ENCODE measurements at places on chromosomes 6 and 20.

- DNase-seq = no peak
These were observed 5.2 kb upstream of the TRIB3 start for GRCh38 chr20:375265-375889.

GRCh38 chr20:62778058-62778457 lies 18.2 kb upstream of the MRGBP start:
- DNase-seq = no peak

DNA sequence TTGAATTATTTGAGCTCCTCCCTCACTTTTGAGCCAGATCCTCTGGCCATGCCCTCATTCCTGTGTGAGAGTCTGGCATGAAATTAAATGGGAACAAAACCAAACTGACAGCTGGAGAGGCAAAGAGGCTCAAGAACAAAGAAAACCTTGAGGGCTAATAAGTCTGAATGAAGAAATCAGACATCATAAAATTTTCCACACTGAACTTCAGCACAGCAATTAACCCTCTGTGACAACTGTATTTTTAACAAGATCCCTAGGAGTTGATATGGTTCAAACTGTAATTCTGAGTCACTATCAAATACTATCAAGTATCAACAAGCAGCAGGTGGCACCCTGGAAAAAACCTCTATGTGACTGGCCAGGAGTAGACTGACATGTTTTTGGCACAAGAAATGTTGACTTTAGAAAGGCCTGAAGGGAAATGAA lies 109.4 kb upstream of the EMILIN3 start:
- no peak for DNase-seq

DNA sequence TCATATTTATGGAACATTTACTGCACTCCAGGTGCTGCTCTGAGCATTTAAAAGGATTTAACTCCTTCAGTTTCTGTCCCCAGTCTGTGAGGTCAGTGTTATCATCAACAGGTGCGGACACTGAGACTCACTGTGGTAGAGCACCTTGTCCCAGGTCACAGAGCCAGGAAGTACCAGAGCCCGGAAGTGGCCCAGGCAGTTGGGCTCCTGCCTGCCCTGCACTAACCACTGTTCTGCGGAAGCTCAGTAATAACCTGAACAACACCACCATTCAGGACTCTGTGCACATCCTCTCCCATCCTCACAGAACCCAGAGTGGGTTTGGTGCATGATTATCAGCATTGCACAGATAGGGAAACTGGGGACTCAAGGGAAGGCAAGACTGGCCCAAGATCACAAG lies 16.8 kb upstream of the SIRPG start:
- DNase-seq = peak; percentile 33

DNA sequence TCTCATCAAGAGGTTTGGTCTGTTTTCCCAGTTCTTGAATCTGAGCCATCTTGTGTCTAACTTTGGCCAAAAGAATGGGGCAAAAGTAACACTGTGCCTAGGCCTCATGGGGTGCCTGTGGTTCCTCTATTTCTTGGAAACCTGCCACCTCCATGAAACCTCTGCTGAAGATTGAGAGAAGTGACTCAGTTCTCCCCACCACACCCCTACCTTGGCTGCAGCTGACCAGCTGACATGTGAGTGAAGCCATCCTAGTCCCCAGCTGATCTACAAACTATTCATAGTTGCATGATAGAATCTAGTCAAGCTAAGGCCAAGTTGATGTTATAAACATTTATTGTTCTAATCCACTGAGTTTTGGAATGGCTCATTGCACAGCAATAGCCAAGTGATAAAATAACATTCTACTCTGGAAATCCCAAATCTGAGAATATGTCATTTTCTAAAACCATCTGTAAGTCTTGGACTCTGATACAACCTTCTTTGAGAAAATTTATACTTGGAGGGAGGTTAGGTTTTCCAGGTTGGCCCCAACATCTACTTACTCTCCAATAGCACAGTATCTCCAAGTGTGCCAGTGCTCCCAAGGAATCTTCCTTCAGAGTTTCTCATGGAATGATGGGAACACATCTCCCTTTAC lies 107.0 kb upstream of the SMLR1 start:
- DNase-seq = no peak

- peak; percentile 49 for DNase-seq
These were observed 728 bp downstream of the ITPR3 start for GRCh38 chr6:33621711-33622388.

DNA sequence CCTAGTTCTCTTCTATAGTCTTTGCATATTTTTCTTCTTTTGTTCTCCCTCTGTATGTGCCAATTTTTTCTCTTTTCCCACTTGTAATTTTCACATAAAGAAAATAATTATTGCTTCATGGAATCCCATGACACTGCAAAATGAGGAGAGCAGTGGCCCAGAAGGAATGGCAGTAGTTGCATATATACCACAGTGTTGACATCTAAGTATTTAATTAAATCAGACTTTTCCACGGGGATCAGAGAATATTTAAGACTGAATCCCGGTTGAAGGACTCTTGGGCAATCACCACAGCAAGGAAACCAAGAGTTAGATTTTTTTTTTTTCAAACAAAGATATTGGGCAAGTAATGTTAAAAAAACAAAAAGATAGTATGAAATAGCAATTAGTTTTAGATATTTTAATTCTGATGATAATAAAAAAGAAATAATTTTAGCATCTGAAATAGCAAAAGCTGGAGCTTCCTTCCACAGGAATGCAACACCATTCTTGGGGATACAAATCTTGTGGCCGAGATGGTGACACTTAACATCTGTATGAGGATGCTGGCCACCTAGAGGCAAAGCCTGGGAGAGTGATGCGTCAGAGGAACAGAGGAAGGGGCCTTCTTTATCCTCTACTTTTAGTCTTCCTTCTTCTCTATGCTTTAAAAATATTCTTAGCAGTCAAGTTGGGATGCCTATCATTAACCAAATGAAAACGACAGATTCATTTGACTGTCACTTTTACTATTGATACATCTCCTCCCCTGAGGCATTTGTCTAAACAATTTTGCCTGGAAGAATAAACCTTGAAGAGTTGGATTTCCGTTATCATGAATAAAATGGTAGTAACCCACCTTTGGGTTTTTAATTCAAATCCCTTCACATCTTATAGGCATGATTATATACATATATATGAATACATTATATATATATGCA lies 356.2 kb downstream of the GJA1 start:
- no peak for DNase-seq

DNA sequence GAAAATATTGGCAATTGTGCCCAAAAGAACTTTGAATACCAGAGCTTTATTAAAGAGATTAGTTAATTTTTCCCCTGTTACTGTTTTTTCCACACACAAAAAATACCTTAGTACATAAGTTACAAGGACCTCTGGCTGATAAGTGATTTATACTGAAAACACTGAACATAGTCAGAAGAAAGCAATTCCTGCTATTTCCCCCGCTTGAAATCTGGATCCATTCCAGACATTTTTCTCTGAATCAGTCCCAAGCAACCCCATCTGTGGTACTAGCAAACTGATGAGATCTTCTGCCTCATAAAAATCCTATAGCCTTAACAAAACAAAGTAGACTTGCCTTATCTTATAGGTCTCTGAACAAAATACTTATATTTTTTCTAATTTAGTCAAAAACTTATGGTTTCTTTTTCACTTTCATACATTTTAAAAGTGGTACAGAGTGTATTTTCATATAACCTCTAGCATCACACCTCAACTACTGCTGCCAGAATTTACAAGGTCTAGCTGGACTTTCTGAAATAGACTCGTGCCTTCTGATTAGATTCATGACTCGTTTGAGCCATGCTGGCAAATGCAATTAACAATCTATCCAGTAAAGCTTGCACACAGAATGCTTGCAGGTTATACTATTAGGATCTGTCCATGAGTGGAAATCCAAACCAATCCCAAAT lies 111.9 kb downstream of the TBX18 start:
- DNase-seq = no peak

- DNase-seq = no peak
These were observed 184.9 kb downstream of the TINAG start for GRCh38 chr6:54493138-54493537.

- DNase-seq = no peak
These were observed 7.2 kb downstream of the LPIN3 start for GRCh38 chr20:41347523-41348429.

DNA sequence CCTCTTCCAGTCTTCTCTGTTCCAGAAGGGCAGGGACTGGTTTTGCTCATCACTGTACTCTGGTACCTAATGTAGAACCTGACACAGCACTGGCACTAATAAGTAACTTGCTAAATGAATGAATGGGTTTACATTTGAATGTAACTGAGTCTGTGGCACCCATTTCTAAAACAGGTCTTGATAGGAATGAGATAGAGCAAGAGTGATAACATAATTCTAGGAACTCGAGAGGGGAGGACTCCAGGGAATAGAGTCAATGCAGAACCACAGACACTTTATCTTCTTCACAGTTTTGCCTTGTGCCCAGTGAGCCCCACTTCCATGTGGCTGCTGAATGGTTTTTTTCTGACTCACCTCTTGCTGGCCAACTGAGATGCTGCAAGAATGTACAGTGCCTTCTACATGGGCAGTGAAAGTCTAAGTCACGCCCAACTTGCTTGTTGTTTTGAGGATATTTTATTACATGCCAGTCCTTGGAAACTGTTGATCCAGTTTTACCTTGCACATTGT lies 61.1 kb downstream of the TBC1D7 start:
- DNase-seq = no peak

DNA sequence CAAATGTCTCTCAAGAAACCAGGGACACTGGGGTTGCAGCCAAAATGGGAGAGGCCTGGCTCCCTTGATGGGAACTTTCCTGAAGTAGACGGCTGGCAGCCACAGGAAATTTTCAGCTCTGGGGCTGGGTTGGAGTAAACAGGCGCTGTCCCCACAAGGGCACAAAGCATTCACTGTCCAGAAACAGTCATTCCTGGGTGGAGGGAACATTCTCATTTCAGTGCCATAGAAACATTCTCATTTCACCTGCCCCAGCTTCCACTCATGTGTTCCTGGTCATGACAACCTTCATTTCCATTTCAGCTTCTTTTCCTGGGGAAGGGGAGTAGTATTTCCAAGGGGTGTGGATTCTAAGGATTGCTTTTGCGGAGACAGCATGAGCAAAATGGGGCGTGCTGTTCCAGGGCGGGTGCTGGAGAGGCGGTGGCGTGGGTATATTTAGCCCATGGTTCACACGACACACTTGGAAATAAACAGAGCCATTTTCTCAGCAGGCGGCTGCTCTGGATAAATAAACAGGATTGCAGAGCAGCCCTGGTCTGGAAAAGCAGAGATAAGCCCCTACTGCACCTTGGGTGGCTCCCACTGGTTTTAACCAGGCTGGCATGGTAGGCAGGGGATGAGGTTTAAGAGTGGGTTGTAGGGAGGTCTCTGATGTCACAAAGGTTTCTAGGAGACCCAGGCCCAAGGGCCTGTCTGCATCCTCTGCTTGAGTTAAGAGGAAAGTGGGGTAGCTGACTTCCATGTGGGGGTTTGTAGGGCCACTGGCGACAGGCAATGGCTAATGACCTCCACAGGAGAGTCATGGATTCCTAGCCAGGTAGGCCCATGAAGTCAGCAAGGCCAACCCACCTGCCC lies 32.9 kb downstream of the COX4I2 start:
- DNase-seq = no peak

DNA sequence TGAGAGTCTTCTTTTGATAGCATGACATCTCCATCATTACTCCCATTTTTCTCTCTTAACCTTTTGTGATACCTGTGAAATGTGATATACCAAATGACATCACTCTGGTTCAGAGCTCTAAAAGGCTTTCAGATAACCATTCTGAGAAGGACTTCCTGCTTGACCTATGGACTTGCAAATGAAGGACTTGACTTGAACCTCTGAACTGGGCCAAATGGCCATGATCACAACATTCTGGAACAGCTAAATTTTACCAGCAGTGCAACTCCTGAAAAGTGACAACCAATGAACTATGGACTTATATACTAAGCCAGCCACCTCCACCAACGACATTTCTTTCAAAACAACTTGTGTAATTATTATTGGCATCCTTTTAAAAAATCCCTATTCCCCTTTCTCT lies 1085.8 kb upstream of the CITED2 start:
- no peak for DNase-seq

DNA sequence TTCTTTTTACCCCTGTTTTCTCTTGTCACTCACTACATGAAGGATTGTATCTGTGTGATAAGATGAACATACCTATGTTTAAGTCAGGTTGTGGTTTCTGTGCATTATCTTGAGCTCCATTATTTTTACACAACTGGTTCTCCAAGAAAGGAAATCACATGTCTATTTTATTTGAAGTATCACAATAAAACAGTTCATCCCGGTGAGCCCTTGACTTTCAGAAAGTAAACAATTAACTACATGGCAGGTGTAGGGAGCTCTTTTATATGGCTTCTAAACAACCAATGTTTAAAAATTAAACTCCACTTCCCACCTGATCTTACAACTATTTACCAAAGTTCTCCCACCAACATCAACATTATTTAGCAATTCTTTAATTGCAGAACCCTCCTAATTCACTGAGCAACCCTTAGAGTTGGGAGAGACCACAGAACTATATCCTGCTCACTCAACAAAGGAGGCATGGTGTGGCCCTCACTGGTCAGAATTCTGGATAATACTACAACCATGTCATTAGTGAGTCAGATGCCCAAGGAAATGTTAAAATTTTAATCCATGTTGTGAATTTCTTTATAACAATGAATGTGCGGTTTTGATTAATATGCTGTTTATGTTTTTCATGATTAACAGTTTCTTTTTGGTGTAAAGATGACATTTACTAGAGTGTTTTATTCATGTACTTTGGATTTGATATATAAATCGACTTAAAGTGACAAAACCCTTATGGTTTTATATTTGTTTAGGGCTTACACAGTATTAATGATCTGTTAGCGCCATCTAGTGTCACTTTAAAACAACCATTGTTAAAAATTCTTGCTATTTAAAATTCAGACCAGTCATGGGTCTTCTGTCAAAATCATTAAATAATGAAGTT lies 50.0 kb upstream of the SCGN start:
- no peak for DNase-seq

- DNase-seq = no peak
These were observed 45.1 kb upstream of the PNRC1 start for GRCh38 chr6:89035252-89036101.

DNA sequence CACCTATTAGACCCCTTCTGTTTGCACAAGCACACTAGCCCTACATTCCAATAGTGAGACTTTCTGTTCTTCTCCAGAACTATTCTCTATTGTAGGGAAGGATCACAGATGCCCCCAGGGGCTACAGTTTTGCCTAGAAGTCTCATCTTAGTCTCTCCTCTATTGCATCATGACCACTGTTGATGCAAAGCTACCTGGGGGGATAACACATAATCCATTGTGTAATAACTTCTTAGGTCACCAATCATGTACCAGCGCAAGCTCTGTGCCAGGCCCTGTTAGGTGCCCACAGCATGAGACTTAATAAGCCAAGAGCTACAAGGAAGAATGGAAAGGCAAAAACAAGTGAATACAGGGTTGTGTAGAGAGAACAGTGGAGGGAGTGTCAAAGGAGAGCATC lies 98.1 kb upstream of the TNFAIP3 start:
- no peak for DNase-seq

DNA sequence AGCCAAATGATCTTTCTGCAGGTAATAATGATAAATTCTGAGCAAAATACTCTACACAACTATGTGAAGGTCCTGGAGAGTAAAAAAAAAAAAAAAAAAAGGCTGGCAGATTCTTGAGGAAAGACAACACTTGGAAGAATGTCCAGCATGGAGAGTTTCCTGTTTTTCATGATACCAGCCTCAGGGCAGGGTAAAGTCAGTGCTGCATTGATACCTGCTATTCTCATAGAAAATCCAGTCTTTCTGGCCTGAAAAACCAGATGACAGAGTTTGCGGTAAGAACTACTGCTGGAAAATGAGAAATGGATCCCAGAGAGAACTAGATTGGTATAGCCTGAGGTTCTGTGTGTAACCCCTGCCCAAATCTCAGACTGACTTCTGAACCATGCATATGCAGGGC lies 89.1 kb downstream of the AFG1L start:
- DNase-seq = no peak

GRCh38 chr6:136007345-136007744 lies 155.8 kb downstream of the PDE7B start:
- no peak for DNase-seq
